ENCODE measurements at places on chromosomes 7 and 10.
A peak's percentile ranks its signal among the peaks of the same experiment; 100 is the strongest.

GRCh38 chr7:83643739-83644138 lies 5.2 kb downstream of the SEMA3E start:
- no peak for DNase-seq

DNA sequence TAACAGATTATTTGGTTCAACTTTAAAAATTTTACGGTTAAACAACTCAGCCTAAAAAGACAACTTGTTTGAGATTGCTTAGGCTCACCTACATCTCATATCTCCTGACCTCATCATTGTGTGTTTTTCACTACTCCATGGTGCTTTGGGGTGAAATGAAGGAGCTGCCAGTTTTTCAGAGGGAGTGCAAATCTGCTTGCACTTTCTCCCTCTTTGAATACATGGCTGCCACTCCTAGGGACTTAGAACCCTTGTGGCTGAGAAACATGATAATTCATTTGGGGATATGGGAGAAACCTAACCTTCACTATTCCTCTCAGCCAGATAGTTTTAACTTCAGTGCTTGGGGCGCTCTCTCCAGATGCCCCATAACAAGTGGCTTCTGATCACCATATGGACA lies 2.7 kb downstream of the CCSER2 start:
- no peak for DNase-seq

GRCh38 chr10:78025685-78026364 lies 3.5 kb downstream of the POLR3A start:
- DNase-seq = no peak

DNA sequence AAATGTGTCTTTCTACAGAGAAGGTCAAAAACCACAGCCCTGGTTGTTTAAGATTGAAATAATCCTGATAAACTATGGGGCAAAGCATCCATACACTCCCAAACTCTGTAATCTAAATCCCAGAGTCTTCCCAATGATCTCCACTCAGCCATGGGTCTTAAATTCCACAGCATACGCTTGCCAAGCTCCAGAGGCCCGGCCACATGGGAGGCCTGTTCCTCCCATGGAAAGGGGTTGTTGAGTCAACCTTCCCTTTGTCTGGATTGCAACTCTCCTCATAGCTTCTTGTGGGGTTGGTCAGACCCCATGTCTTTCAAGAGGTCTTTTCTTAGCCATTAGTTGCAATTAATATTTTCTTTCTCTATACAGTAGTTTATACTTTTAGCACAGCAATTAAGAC lies 718 bp upstream of the STEAP4 start:
- DNase-seq = no peak

DNA sequence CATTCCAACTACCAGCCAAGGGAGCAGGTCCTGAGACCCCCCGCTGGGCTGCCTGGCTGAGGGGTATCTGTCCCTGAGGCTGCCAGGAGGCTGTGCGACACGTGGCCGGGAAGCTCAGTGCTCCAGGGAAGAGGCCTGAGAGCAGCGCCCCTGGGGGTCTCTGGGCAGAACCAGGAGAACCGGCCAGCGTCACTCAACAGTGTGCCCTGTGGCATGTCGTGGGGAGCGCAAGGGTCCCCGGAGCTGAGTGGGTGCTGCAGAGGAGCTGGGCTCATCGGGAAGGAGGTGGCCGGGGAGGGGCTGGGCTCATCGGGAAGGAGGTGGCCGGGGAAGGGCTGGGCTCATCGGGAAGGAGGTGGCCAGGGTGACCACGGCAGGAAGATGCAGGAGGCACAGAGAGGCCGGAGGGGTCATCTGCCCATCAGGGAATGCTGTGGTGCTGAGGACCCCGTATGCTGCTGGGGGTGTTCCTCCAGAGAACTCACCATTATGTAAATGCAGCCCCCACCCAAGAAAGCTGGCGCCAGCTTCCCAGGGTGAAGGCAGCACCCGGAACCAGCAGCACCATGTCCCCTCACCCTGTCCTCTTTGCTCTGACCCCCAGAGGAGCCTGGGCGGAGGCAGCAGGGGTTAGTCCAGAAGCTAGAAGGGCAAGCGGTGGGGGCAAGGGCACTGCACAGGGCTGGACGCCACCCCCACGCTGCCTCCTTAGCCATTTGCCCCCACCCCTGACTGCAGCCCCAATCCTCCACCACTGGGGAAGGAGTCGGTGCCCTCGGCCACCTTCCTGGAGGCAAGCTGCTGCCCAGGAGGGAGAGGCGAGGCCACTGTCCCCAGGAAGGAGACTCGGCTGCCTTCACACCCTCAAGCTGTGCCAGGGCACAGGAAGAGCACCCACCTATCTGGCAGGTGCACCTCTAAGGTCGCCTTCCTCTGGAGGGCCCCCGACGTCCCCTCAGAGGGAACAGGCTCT lies 33.3 kb downstream of the CALML3 start:
- no peak for DNase-seq

DNA sequence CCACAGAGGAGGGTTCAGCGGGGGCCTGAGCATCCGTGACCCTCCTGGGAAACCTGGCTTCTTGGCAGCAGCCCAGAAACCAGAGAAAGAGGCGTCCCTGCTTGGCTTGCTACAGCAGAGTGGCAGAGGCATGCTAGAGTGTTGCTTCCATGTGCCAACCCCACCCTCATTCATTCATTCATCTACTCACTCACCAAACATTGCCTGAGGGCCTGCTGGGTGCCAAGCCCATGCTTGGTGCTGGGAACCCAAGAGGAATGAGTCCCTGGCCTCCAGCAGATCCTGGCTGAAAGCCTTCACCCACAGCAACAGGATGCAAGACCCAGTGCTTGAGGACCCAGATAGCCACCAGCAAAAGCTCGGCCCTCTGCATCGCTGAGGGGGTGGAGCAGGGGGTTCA lies 129.0 kb downstream of the CDH23 start:
- no peak for DNase-seq

GRCh38 chr7:41520445-41520844 lies 182.4 kb downstream of the INHBA start:
- DNase-seq = no peak

DNA sequence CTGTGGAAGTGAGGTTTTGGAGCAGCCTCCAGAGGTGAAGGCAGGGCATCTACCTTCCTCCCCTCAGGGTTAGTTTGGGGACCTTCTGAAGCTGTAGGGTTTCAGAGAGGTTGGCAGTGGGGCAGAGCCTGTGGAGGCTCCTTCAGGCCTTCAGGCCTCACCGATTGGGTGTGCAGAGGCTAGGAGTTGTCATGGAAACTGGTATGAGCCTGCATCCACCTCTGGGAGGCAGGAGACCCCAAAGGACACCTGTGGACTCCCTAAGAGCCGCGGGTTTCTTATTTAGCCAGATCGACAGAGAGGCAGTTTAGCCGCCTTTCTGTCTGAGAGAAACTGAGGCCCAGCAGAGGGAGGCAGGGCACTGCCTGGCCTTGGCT lies 2.0 kb downstream of the LZTS2 start:
- DNase-seq = no peak

- no peak for DNase-seq
Measured at GRCh38 chr7:138477581-138477980, 17.5 kb downstream of the TRIM24 start.

- DNase-seq = no peak
Measured at GRCh38 chr7:148584154-148584827, 6.3 kb upstream of the C7orf33 start.

DNA sequence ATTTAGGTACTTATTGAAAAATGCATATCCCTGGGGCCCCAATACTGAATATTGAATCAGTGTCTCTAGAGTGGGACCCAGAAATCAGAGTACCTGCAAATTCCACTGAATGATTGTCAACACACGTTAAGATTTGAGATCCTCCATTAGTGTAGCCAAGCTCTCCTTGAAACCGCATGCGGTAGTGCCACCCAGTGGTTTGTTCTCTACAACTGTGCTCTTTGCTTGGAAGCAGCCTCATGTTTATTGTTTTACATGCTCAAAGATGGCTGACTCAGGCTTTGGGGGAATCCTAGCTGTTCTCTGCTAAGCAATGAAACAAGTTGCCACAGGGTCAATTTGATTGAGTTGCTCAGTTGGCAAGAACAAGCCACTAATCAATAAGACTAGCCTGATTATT lies 340.2 kb upstream of the CELF2 start:
- no peak for DNase-seq

GRCh38 chr7:103124429-103124979 lies 24.4 kb downstream of the NAPEPLD start:
- no peak for DNase-seq

DNA sequence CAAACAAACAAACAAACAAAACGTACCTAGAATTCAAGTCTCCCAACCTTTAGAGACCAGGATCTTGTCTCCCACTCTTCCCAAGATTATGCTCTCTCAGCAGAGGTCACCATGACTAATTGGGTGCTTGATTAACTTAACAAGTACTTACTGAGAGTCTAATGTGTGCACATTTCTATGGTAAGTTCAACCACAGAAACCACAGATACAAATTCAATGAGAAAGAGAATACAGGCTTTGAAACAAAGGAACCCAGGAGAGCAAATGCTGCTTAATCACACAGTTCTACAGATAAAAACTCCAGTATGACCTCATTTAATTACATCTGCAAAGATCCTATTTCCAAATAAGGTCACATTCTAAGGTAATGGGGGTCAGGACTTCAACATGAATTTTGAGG lies 142.8 kb downstream of the DNAJC1 start:
- no peak for DNase-seq

DNA sequence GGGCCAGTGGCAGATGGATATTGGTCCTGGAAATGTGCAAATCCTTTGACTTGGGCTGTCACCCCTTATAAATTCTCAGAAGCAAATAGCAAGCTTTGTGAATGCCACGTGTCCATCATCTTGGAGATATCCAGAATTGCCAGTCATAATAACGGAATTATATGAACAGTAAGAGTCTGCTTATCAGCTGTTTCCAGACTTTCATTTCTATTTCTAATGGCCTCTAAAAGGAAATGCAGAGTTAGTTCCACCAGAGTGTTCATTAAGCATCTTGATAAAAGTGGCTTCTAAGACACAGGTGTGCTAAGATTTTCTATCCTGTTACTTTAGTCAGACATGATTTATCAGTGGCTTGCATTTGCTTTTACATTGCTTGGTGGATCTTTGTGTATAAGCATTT lies 87.4 kb downstream of the RAMP3 start:
- no peak for DNase-seq

- DNase-seq = no peak
Measured at GRCh38 chr7:26367219-26367711, 75.6 kb downstream of the SNX10 start.

- no peak for DNase-seq
Measured at GRCh38 chr10:52020702-52021101, 293.4 kb upstream of the DKK1 start.

- no peak for DNase-seq
Measured at GRCh38 chr10:15123749-15124184, 26.6 kb downstream of the RPP38 start.

GRCh38 chr7:55533050-55533728 lies 39.1 kb downstream of the VOPP1 start:
- DNase-seq = peak; percentile 87

DNA sequence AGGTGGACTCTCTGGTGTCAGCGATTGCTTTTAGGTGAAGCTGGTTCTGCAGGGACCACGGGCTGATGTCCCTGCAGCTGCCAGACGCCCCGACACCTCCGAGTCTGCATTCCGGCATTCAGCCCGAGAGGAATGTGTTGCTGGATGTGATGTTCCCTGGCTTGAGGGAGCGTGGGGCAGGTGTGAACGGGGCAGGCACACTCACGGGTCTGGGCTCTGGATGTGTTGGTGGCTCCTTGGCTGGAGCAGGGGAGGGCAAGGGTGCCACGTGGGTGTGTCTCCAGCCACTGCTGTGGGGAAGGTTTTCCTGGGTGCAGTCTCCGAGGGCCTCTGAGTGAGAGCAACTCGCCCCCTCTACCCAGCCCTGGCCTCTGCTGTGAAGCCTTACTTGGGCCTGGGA lies 140.5 kb downstream of the CAMK1D start:
- DNase-seq = no peak

DNA sequence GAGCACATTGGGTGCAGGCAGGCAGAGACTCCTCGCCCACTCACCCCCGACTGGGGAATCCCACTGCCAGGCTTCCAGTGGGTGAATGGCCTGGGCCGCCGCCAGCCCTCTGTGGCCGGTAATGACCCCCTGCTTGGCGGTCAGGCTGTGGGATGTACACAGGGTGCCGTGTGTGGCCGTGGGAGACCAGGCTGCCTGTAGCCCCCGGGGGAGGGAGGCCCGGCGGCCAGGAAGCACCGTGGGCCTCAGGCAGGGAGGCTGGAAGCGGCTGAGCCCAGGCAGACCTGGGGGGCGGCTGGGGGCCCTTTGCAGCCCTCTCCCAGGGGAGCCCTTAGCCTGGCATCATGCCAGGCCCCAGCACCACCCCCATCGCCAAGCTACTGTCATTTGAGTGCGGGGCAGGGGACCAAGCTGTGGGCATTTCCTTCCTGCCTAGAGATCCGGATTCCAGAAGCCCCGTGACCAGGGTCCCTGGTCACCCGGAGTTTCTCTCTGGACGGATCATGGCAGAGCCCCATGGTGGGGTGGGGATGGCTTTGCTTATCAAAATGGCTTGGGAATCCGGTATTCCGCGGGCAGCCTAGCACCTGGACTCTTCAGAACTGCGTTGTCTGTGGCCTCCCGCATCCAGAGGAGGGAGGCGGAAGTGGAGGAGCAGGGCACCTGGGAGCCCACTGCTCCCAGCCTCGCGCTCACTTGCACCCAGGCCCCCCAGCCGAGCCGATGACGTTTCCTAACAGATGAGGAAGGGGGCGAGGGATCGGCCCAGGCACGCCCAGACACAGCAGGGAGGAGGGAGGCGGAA lies 1.1 kb downstream of the TTYH3 start:
- peak; percentile 30 for DNase-seq

DNA sequence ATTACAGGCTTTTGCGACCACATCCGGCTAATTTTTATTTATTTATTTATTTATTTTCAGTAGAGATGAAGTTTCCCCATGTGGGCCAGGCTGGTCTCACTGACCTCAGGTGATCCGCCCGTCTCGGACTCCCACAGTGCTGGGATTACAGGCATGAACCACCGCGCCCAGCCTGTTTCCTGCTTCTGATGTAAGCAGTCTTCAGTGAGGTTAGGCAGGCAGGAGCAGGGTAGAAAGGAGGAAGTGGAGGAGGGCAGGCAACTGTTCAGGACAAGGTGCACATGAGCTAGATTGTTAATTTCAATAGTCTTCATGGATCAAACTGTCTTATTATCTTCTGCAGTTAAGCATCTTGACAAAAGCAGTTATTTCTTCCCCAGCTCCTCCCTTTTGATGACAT lies 605.0 kb downstream of the CCSER2 start:
- DNase-seq = no peak

DNA sequence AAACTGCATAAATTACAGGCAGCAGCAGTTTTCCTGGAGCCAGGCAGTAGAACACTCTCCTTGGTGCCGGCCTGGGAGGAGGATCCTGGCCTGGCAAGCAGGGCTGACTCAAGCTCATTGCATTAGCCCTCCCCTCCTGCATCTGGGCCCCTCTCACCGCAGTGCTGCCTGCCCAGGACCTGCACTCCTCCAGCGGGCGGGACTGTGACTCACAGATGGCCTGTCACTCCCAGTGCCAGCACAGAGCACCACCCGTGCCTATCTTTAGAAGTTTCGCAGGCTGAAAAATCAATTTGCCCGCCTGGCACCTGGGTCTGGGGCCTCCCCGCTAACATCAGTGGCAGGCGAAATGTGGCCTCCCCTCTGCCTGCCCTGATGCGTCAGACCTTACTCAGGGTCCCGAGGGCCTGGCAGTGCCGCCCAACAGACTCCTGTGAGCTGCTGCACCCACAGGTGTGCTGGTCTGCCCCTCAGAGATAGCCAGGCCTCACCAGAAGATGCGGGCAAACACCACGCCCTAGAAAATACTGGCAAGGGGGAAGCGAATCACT lies 123.8 kb downstream of the KCNMA1 start:
- DNase-seq = no peak

All from CD4-positive, alpha-beta T cell treated with Interferon alpha-2 for 1 hour (primary cell).